ENCODE measurements at places on chromosomes 12 and 14.

- DNase-seq = no peak
These were observed 8.3 kb upstream of the GOLGA5 start for GRCh38 chr14:92785667-92786426.

- DNase-seq = no peak
These were observed 95.7 kb downstream of the SAMD4A start for GRCh38 chr14:54662491-54663133.

GRCh38 chr14:101791919-101792572 is 30.5 kb downstream of the PPP2R5C start:
- DNase-seq = no peak

DNA sequence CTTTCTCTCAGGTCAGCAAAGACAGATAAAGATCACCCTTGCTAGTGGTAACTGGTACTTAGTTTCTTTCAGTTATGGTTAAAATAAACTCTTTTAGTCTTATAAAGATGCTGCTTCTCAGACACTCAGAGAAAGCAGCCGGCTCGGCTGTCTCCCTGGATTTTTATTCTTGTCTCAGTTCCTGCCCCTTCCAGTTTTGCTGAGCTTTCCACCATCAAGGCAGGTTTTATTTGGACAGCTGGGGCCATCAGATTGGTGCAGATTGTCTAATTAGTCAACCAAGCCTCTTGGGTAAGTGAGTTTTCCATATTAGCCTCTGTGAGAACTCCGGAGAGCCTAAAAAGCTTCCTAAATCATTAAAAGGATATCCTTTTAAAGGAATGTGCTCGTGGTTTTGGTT is 130.8 kb upstream of the BMP4 start:
- no peak for DNase-seq

GRCh38 chr12:121579190-121579791 is 1.5 kb downstream of the KDM2B start:
- DNase-seq = no peak
